NCI-H187 (cell line): ENCODE measurements at places on chromosomes 1 and 21.
A peak's percentile ranks its signal among the peaks of the same experiment; 100 is the strongest.

DNA sequence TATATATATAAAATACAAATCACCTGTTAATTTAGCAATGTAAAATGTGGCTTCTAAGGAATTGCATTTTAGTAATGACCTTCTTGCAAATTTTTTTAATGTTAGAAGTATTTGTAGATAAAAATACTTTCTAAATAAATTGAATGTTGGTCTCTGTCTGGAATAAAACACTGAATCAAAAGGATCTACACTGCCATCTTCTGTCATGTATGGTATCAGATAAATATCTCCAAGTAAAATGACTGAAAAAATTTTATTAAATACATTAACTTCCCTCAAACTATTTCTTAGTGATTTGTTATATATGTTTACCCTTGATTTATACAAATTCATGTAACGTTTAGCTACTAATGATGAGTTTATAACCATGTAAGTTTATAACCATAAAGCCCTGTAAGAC is 2029.3 kb downstream of the MRPL39 start:
- no peak for DNase-seq

GRCh38 chr1:18693256-18694098 is 62.8 kb downstream of the PAX7 start:
- DNase-seq = no peak

GRCh38 chr21:32207406-32207716 is 71.5 kb downstream of the MIS18A start:
- DNase-seq = no peak

DNA sequence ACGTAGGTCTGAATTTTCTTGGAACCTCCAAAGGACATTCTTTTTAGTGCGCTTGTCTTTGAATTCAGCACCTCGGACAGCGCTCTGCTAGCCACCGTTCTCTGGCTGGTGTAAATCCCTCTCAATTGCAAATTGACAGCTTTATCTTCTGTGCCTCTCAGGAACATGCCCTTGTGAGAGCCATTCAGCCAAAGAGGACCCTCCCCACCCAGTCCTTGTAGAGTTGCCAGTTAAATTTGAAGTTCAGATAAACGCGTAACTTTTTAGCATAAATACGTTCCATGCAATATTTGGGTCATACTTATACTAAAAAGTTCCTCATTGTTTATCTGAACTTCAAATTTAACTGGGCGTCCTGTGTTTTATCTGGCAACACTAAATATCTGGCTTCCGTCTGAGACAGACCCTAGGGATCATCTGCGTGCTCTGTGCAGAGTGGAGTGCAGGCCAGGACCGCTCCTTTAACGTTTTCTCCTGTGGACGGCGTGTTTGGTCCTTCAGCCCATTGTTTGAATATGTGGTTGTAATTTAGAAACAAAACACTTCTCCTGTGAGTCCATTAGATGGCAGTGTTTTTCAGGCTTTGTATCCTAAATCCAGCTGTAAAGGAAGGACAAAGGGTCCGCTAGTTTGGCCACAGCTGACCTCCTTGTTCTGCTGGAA is 7.0 kb downstream of the KCNAB2 start:
- no peak for DNase-seq

DNA sequence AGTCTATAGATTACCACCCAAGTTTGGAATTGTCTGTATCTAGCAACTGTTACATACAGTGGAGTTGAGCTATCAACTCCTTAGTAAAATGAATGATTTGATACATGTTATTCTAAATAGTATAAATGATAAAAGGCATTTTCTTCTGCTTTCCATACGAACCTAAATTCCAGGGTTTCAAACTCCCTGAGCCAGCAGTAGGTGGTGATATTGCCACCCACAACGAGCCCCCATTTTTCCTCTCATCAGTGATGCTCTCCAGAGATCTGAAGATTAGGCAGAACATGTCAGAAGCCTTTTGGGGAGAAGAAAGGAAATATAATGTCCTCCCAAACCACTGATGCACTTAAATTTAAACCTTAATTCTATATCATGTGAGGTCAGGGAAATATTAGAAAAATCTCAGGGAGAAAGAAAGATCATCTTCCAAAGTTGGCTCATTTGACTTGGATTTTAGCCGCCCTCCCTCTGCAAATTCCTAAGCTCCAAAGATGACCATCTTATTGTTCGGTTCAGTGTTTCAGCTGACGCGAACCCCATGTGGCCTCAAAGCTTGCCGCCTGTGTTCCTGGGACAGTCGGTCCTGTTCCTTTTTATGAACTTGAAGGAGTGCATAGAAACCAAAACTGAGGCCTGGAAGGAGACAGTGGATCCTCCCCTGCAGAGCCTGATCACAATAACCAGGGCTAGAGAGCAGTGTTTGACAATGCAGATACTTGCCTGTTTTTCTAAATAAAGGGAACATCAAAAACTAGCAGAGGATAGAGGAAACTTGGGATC is 2.3 kb downstream of the EVA1C start:
- no peak for DNase-seq

- DNase-seq = no peak
Measured at GRCh38 chr21:44485254-44485793, 30.0 kb downstream of the LRRC3 start.

- DNase-seq = no peak
Measured at GRCh38 chr1:28966617-28967016, 52.2 kb downstream of the EPB41 start.

GRCh38 chr21:16005996-16006395 is 276.2 kb downstream of the USP25 start:
- DNase-seq = no peak

GRCh38 chr1:12629511-12629956 is 11.5 kb upstream of the DHRS3 start:
- DNase-seq = no peak

DNA sequence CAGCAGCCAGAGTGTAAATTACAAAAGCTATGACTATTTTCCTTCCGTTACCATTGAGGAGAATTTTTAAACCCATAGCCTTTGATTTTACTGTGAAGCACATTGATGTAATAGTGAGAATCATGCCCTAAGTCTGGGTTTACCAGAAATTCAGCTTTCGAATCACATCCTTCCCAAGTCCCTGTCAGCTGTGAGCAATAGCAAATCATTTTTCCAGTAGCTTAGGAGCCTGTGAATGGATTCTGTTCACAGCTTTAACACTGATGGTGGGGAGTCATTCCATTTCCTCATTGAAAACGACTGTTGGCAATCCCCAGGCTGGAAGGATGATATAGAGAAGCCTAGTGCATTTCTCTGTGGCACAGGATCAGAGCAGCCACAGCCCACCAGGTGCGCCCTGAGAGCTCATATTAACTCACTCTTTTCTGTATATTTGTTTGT is 82.2 kb upstream of the C1orf105 start:
- DNase-seq = peak; percentile 21

GRCh38 chr1:150873521-150873920 is 2.9 kb downstream of the ARNT start:
- DNase-seq = no peak
